B cell (primary cell): ENCODE measurements at places on chromosomes 2 and 18. TPM values are rescaled to one million over a fixed set of nuclear protein-coding genes. Genes with fewer than 3 reads are reported as not detected.

GRCh38 chr2:4762951-4763376 lies 929.2 kb upstream of the SOX11 start:
- DNase-seq = no peak
- no peak overlapping the region for H3K4me3 ChIP-seq
- H3K36me3 ChIP-seq = no peaks in the 10 kb centered on the region
- H3K4me1 ChIP-seq = no peaks in the 10 kb centered on the region

DNA sequence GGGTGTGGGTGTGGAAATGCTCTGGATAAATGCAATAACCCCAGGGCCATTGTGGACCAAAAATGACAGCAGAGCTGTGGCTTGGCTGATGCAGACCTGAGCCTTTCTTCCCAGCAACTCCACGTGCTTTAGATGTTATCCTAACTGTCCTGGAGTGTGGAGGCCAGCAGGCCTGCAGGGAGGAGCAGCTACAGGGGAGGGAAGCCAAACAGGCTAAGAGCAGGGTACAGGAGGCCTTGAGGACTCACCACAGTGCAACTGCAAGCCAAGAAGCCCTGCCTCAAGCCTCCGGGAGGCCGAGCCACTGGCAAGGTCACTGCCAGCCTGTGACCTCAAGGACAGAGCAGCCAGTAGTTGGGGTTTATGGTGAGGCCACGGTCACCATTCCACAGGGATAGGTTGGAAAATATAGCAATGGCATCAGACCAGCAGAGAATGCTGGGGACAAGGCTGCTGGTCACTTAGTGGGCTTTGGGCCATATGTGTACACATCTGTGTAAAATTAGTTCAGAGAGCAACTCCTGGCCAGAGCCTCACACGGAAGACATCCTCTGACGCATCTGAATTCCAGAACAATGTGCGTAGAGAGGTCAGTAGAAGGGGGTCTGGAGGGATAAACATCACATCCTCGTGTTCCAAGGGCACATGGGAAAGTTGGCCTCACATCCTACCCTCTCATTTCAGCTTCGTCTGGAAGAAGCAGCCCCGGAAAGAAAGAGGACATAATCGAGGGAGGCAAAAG lies 76.2 kb upstream of the UPP2 start:
- no peak for DNase-seq
- no peak overlapping the region for H3K27ac ChIP-seq
- H3K4me3 ChIP-seq = no peak overlapping the region
- no peaks in the 10 kb centered on the region for H3K36me3 ChIP-seq
- no peaks in the 10 kb centered on the region for H3K4me1 ChIP-seq

DNA sequence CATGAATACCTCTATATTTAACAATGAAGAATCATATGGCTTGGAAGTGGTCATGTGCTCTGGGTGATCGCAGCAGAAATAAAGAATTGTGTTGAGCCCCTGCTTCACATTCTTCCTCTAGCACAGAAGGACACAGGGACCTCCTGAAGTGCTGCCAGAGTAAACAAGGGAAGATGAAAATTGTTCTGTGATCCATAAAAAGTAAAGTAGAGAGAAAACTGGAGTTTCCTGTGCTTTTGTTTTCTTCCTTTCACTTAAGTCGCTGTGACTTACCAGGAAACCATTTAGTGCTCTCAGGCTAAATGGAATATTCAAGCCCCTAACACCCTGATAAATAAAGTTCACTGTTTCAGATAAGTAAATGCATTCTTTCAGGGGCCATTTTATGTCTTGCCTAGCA lies 1173.6 kb upstream of the CHAC2 start:
- no peaks in the 10 kb centered on the region for H3K4me1 ChIP-seq
- no peaks in the 10 kb centered on the region for H3K36me3 ChIP-seq
- H3K27ac ChIP-seq = no peak overlapping the region
- no peak for DNase-seq

DNA sequence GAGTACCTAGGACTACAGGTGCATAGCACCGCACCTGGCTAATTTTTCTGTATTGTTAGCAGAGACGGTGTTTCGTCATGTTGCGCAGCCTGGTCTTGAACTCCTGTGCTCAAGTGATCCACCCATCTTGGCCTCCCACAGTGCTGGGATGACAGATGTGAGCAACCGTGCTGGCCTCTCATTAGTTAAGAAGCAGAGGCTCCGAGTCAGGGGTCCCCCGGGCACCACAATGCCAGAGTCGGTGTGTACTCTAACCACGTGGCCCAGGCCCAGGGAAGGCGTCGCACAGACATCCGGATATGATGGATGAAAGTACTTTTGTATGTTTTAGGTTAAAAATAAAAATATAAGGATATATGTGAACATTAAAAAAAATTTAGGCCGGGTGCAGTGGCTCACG lies 28.3 kb upstream of the HPCAL1 start:
- H3K4me1 ChIP-seq = peaks cover 3% of the 10 kb centered on the region
- H3K27ac ChIP-seq = no peak overlapping the region
- no peaks in the 10 kb centered on the region for H3K36me3 ChIP-seq
- no peak for DNase-seq
- no peaks in the 10 kb centered on the region for H3K27me3 ChIP-seq

- H3K4me1 ChIP-seq = peaks cover 5% of the 10 kb centered on the region
- no peaks in the 10 kb centered on the region for H3K36me3 ChIP-seq
- H3K27ac ChIP-seq = no peak overlapping the region
- DNase-seq = no peak
- H3K27me3 ChIP-seq = peaks cover 3% of the 10 kb centered on the region
- no peak overlapping the region for H3K4me3 ChIP-seq
These were observed 5.3 kb upstream of the TYMS start for GRCh38 chr18:652131-652530.

DNA sequence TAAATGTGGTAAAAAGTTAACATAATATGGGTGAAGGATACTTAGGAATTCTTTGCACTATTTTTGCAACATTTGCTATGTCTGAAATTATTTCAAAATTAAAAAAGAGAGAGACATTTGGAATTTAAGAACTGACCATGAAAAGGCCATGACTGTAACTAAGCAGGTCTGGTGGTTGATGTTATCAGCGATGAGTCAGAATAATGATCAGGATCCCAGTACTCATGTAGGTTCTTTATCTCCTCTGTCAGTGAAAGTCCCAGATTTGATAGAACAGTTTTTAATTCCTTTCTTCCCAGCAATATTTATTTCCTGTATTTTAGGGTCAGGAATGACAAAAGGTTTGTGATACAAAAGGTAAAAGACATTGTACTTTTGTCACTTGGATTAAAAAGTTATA lies 242.4 kb upstream of the ZNF521 start:
- no peaks in the 10 kb centered on the region for H3K4me1 ChIP-seq
- no peak overlapping the region for H3K4me3 ChIP-seq
- DNase-seq = no peak
- H3K27ac ChIP-seq = no peak overlapping the region

BOLL gene
- not detected in 2 replicates for total RNA-seq

GRCh38 chr2:187403568-187404260 lies 44.3 kb downstream of the CALCRL start:
- no peak overlapping the region for H3K27ac ChIP-seq
- no peaks in the 10 kb centered on the region for H3K4me1 ChIP-seq
- no peaks in the 10 kb centered on the region for H3K27me3 ChIP-seq
- DNase-seq = no peak

DNA sequence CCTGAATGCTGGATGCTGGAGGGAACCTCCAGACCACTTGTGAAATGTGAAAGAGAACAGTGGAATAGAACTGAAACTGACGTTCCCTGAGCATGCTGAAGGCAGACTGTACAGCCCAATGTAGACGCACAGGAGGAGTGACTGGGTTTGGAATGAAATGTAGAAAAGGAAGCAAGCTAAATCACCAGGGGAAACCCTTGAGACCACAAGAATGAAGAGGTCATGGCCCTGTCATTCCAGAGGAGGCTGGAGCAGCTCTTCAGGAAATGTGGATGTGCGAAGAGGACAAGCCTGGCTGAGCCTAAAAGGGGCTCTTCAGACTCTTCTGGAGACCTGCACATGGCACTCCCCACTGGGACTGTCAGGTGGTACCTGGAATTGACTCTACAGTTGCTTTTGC lies 118.5 kb upstream of the ALPP start:
- H3K27ac ChIP-seq = no peak overlapping the region
- no peaks in the 10 kb centered on the region for H3K4me1 ChIP-seq
- no peak for DNase-seq
- no peak overlapping the region for H3K4me3 ChIP-seq
- H3K36me3 ChIP-seq = peaks cover 32% of the 10 kb centered on the region

DNA sequence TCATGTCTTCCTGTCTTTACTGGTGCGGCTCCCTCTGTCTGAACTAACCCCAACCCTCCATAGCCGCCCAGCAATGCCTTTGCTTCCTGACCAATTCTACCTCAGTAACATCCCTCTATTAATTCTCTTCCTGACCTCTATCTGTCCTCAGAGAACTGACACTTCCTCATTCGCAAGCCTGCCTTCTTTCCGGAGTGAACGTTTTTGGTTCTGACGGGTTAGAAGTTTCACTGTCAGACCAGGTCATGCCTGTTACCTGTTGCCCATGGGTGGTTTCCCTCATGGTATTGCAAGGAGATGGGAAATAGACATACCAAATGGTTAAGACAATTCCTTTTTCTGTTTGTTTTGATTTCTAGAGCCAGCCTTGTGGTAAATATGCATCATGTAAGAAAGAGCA lies 453.4 kb upstream of the SLC14A2 start:
- H3K36me3 ChIP-seq = no peaks in the 10 kb centered on the region
- peak; percentile 41 for DNase-seq
- peaks cover 6% of the 10 kb centered on the region for H3K4me1 ChIP-seq
- no peak overlapping the region for H3K27ac ChIP-seq

FAM110C gene
- total RNA-seq = not detected in 2 replicates

KIAA2012 gene
- total RNA-seq = not detected in 2 replicates

UGT1A9 gene
- not detected in 2 replicates for total RNA-seq

- no peak overlapping the region for H3K4me3 ChIP-seq
- H3K27me3 ChIP-seq = no peaks in the 10 kb centered on the region
- no peak overlapping the region for H3K27ac ChIP-seq
- no peak for DNase-seq
- no peaks in the 10 kb centered on the region for H3K4me1 ChIP-seq
- no peaks in the 10 kb centered on the region for H3K36me3 ChIP-seq
These were observed 136.5 kb upstream of the CTDP1 start for GRCh38 chr18:79542876-79543750.

ALPP gene
- not detected in 2 replicates for total RNA-seq
